ENCODE measurements at places on chromosomes 6 and 20.
A peak's percentile ranks its signal among the peaks of the same experiment; 100 is the strongest.

GRCh38 chr6:73742433-73742832, 46.4 kb downstream of the CD109 start:
- DNase-seq: no peak

DNA sequence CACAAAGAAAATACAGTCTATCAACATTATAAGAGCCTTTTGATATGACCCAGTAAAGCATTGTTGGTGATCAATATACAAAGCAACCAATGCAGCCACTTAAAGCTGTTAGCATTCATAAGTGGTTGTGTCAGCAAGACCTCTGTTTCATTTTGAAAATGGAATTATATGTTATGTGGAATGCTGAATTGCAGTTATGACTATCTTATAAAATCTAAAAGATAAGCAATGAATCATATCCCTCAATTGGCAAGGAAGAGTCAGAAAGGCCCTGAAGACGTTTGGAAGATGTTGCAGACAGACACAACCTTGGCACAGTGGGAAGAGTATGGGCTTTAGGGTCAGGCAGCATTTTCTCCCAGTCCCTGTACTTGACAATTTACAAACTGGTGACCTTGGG, 93.8 kb upstream of the RNF217 start:
- no peak for DNase-seq

DNA sequence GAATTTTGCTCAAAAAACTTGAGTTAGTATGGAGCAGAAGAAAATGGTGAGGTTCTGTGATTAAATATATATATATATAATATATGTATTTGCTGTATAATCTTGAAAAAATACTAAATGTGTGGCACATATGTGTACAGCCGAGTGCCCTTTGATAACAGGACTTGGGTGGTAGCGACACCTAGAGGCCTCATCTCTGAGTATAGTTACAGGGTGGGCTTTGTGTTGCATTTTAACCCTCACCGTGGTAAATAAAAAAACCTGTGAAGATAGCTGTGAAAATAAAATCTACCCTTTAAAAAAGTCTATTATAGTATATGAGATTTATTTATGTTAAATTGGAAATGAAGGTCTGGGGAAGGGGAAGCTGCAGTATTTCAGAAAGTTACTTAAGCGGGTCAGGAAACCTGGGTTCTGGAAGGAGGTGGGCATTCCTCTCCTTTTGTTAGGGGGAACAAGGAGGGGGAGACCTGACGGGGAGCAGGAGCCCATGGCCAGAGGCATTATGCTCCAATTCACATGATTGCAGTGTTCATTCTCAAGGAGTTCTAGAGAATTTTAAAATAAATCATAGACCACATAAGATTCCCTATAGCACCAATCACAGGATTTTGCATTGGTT, 82.7 kb downstream of the SH3BGRL2 start:
- DNase-seq: no peak

DNA sequence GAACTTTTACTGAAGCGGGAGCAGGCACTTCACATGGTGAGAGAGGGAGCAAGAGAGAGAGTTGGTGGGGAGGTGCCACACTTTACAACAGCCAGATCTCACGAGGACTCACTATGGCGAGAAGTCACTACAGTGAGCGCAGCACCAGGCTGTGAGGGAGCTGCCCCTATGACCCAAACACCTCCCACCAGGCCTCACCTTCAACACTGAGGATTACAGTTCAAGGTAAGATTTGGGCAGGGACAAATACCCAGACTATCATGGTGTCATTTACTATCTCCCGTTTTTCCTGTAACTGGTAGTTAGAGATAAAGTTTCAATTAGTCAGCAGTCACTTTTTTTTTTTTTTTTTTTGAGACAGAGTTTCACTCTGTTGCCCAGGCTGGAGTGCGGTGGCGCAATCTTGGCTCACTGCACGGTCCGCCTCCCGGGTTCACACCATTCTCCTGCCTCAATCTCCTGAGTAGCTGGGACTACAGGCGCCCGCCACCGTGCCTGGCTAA, 7.8 kb downstream of the RBCK1 start:
- DNase-seq: no peak

DNA sequence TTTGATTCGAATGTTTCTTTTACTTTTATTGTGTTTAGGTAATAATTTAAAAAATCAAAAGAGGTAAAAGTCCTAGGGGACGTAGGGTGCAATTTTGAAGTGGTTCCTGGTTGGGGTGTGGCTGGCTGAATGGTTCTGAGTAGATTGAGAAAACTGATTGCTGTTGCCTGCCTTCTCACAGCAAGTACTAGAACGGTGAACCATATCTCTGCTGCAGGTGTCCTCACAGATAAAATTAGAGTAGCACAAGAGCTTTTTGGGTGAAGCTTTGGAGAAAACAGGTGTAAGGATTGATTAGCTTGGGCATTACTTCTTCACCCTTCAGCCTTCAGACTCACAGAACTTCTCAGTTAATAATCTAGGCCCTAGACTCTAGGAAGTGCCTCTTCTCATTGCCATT, 19.8 kb upstream of the GJA10 start:
- DNase-seq: no peak

- DNase-seq: no peak
These were observed 52.5 kb downstream of the BMP7 start for GRCh38 chr20:57213924-57214323.

DNA sequence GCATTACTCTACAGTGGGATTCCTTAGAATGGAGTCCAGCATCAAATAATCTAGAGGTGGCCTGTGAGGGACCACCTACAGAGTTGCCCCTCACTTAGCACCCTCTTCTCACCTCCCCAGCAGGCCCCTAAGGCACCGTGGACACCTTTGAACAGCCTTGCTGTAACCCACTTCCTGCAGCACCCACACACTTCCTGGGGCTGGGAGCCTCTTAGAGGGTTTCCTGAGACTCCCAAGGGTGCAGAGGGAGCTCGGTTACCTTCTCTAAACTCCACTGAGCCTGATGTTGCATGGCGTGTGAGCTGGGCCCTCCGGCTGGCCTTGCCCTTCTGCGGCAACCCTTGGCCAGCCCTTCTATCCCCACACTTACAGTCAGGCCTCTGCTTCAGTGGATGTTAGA, 7.3 kb upstream of the SIRPG start:
- peak; percentile 71 for DNase-seq

GRCh38 chr20:56769921-56770600, 141.0 kb downstream of the TFAP2C start:
- no peak for DNase-seq

GRCh38 chr6:153086225-153086990, 44.7 kb downstream of the RGS17 start:
- DNase-seq: no peak

GRCh38 chr20:36645353-36645752, 643 bp downstream of the SLA2 start:
- no peak for DNase-seq

- no peak for DNase-seq
These were observed 217.7 kb upstream of the LRFN2 start for GRCh38 chr6:40804905-40805304.

- no peak for DNase-seq
These were observed 8.8 kb downstream of the MYH7B start for GRCh38 chr20:34964486-34964885.

- no peak for DNase-seq
These were observed 538.6 kb upstream of the MARCKS start for GRCh38 chr6:113318575-113318917.

Measured in T-helper 2 cell treated with Interferon-gamma antibody and Interleukin-4, amounts not matched to agents 5 μg/mL and 100 μg/mL, for 36 hours (primary cell).